Midbrain (tissue), 1 donor: ENCODE measurements at places on chromosomes 2 and 18.

DNA sequence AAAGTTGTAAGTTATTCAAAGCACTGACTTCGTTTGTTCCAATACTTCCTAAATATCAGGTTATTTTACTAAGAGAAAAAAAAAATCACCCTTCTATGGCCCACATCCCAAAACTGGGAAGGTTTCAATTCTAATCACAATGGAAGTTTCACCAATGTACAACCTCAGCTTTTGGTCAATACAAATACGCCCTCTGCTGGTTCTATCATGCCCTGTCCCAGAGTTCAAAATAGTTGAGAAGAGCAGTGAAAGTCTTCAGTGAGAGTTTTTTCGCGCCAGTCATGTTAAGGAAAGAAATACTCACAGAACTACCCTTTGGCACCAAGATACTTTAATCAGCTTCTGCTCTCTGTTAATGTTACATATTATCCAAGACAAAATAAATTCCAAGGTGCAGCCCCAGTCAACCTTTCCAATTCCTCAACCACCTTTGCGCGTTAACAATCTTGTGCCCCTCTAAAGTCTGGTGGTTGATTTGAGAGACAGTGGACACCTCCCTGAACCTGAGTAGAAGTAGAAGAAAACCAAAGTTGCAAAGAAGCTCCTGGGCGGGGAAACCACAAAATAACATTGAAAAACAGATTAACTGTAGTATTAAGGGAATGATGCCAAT lies 59.9 kb downstream of the SUMO1 start:
- peak; percentile 63 for DNase-seq

DNA sequence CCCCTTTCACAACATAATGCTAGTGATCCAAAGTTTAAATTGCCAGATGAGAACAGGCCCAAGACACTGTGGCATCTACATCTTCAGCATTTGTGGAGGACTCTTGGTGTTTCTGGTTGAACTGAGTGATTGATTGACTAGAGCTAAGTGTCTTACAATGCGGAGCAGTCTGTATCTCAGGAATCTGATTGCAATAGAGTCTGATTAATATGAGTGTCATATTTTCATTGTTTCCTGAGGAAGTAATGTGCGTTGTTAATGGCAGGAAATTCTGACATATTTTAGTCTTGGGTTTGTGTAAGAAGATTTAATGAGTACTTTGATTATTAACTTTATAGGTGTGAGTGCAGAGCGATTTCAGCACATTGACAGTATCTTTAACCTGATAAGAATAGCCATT lies 82.0 kb upstream of the PROKR1 start:
- no peak for DNase-seq

DNA sequence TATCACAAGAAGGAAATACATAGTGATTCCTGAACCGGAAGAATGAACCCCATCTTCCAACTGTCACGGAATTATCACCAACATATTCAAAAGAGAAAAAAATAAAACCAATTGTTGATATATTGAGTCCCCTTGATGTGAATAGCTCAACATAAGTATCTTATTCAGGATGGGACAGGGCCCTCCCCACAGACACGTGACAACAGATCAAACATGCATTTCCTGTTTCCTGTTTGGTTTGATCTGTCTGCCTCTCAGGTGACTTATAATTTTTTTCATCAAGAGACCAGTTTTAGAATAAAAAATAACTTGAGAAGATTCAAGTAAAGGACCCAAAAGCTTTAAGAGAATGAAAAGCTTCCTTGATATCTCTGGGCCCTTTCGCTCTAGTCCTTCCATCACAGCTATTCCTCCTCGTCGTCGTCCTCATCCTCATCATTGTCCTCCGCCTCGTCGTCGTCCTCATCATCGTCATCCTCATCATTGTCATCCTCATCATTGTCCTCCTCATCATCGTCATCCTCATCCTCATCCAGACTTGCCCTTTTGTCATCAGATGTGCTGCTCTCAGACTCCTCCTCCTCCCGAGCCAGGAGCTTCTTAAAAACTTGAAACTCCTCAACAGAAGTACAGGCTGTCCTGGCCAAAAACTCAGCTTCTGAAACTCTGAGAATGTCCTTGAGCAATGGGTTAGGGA lies 6.3 kb downstream of the MTERF4 start:
- DNase-seq: no peak

- no peak for DNase-seq
Measured at GRCh38 chr2:46131-46470, 204 bp downstream of the FAM110C start.

GRCh38 chr2:56271275-56271674 lies 87.5 kb downstream of the CCDC85A start:
- no peak for DNase-seq

DNA sequence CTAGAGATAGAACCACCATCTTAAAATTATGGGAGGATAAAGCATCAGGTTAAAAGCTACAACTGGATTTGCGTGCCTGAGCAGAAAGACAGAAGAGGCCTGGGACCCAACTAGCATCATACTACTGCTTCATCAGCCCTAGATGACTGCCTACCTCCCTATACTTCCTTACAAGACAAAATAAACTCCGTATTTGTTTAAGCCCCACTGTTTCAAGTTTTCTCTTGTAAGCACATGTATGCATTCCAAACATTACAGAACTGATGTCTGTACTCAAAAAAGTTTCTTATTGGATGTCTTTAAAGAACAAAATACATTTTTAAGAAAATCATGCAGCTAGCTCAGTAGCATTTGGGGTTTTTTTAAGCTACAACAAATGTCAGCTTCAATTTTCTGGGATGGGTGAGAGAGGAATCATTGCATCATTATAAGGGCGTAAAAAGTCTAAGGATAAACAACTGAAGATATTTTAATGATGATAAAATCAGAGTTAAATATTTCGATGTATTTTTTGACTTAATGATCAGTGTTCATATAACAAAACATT lies 213.1 kb downstream of the EXOC6B start:
- no peak for DNase-seq

- no peak for DNase-seq
Measured at GRCh38 chr2:50895041-50895440, 136.9 kb downstream of the NRXN1 start.

DNA sequence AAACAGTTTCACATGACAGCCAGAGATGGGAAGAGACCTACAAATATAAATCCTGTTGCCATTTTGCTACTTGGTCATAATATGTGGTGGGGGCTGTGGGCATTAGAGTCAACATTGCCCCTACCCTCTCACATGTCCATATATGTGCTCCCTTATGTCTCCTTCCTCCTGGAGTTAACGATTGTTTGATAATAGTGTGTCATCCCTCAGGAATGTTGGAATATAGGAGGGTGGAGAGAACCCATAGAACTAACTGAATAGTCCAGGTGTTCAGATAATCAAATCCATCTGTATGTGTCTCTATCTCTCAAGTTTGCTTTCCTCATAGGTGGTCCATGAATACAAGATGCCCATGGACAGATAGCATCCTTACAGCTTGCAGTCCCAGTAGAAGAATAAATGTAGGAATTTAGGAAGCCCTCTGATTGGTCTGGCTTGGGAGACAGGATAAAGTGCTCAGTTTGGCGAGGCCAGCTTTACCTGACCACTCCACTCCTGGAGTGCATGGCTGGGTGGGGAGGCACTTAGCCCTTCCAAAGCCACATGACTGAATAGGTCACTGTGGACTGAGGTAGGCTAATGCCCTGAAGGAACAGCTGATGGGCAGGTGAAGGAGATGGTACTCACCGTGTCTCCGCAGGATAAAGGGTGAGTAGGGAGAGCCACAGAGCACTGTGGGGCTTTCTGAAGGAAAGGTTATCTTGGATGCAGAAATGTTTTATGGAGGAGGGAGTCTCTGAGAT lies 166.9 kb downstream of the CDCA7 start:
- no peak for DNase-seq

DNA sequence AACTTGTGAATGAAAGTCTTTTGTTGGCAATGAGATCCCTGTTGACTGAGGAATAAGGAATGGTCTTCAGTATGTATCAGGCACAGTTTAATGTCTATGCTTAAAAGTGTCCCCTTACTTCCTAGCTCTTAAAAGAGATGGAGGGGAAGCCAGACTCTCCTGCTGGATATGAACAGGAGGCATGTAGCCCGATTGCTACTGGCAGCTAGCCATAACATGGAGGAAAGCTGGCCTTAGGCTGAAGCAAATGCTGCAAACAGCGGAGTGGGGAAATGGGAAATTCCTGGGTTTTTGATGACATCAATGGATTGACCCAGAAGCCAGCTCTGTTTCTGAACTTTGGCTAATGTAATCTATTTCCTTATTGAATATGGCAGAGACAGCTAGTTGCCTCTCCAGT lies 266.1 kb downstream of the SLC4A3 start:
- no peak for DNase-seq

- peak; percentile 39 for DNase-seq
Measured at GRCh38 chr18:3498698-3499471, 48.9 kb downstream of the TGIF1 start.

DNA sequence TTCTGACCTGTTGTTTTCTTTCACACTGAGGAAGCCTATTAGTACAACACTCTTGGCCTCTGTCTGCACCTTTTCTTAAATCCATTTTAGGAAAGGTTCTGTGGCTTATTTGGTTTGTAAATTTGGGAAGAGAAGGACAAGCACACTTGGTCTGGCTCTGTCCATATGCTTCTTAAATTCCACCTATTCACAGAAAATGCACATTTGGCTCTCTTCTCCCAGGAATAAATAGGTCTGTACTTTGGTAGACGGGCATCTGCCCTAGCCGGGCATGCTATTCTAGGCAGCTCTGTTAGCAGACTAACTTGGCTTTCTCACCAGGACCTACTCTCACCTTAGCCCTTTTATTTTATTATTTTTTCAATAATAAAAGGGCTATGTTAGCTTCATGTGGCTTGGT lies 1211.8 kb upstream of the SLC39A10 start:
- no peak for DNase-seq

GRCh38 chr2:48545244-48545643 lies 15.3 kb downstream of the STON1 start:
- DNase-seq: no peak

DNA sequence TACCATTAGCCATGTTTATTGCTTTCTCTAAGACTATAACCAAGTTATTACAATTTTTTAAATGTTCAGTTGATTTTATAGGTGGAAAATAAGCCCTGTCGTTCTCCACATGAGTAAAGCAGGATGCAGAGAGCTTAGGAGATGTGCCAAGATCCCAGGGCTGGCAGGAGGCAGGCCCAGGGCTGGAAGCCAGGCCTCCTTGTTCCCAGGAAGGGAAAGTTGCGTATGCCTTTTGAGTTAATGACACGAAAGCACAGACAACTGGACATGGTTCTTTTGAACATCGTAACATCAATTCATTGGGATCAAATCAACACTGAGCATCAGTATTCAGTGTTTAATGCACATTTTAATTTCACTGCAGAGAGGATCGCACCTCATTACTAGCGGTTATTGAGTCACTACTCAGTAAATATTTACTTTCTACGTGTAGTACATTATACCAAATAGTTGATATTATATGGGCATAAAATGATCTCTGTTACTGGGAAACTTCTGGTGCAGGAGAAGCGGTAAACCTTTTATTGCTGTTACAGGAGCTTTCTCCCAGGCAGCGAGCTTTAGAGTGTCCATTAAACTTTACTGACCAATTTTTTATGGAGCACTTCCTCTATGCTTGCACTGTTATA lies 60.0 kb downstream of the RNF144A start:
- DNase-seq: peak; percentile 68

DNA sequence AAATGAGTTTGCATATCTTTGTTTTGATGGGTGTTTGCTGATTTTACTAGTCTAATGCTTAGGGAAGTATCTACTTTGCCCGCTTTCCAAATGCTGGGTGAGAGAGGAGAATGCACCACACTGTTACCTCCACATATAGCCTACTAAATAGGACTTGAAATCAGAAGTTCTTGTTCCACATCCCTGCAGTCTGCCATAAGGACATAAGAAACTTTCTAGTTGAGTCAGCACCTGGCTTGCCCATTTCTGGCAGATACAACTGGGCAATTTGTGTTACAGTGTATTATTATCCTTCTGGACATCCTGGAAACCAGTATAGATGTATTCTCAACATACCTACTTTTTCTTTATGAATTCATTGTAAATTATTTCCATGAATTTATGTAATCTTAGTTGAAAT lies 29.5 kb downstream of the ANXA4 start:
- no peak for DNase-seq

- no peak for DNase-seq
Measured at GRCh38 chr2:20173064-20173463, 51.9 kb downstream of the SDC1 start.

DNA sequence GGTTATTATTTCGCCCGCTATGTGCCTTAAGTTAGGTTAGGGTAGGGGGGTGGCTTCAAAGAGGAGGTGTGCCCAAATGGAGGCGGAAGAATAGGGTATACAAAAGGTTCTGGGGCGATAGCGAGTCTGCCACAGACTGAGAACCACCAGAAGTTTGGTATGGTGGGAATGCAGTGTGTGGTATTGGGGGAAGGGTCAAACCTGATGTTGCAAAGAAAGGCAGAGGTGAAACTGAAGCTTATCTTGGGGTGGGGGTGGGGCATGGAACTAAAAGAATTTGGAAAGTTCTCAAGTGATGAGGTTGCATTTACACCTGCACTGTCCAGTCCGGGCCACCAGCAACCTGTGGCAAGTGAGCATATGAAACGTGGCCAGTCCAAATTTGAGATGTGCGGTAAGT lies 11.8 kb upstream of the CCBE1 start:
- no peak for DNase-seq

- no peak for DNase-seq
Measured at GRCh38 chr2:170713543-170714380, 1.4 kb upstream of the SP5 start.

- DNase-seq: peak; percentile 26
Measured at GRCh38 chr2:202035089-202035940, 1.7 kb downstream of the FZD7 start.

DNA sequence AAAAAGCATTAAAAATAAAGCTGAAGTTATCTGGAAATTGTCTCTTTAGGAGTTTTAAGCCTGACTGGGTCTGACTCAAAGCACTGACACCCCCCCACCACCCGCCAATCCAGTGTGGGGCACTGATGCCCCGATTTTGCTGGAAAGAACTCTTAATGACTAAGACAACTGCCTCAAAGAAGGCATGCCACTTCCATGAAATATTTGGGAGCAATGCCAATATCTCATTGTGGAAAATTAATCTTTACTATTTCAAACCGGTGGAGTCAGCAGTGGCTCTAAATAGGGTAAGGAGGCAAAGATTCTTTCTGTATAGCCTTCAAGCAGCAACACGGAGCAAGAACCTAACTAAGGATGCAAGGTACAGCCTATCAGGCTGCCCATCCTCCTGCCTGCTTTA lies 4.5 kb downstream of the FKBP7 start:
- DNase-seq: no peak

DNA sequence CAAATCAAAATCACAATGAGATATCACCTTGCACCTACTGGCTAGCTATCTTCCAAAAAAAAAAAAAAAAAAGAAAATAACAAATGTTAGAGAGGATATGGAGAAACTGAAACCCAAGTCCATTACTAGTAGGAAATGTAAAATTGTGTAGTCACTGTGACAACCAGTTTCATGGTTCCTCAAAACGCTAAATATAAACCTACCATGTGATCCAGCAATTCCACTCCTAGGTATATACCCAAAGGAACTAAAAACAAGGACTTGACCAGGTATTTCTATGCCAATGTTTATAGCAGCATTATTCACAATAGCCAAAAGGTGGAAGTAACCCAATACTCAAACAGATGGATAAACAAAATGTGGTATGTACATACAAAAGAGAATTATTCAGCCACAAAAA lies 11.7 kb upstream of the SCRN3 start:
- no peak for DNase-seq
